GM18507 (cell line): ENCODE measurements at places on chromosomes 1 and 21.

GRCh38 chr1:35470977-35471613, 86.1 kb downstream of the KIAA0319L start:
- DNase-seq, result no peak

GRCh38 chr1:2962061-2962460, 59.2 kb upstream of the ACTRT2 start:
- DNase-seq, result no peak

GRCh38 chr1:119341372-119341947, 27.1 kb upstream of the HAO2 start:
- DNase-seq, result no peak

GRCh38 chr1:26031611-26032220, 10.1 kb downstream of the EXTL1 start:
- DNase-seq, result no peak

DNA sequence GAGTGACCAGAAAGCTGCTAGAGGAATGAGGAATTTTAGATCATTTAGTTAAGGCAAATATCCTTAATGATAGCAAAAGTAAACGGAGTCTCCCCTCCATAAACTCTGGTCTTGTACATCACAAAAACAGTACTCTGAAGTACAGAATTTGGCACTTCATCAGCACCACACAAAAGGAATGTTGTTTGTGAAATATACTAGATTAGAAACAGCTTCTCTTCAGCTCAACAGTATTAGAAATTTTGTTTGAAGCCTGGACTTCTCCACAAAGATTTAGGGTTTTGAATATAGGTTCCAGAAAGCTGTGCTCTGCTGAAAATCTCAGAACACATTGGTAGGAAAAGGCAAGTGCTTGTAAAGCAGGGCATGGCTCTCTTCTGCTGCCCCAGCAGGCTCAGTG, 135.1 kb upstream of the PTGFR start:
- no peak for DNase-seq

- no peak for DNase-seq
Observed at GRCh38 chr1:212973426-212973825, 23.1 kb downstream of the VASH2 start.

DNA sequence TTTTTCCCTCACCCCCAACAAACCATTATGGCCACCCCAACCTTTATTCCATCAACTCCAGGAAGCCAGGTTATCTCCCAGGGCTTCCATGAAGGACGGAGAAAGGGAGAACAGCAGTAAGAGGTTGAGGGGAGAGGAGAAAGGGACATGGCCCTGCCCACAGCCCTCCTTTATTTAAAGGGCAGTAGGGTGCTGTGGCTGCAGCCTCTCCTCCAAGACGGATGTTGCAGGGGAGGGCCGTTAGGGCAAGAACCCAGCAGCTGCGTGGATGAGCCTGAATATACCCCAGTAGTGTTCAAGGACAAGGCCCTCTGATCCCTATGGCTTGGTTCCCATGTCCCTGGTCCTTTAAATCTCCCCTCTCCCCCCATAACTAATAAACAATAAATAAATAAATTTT, 5.9 kb downstream of the RXFP4 start:
- DNase-seq, result no peak

DNA sequence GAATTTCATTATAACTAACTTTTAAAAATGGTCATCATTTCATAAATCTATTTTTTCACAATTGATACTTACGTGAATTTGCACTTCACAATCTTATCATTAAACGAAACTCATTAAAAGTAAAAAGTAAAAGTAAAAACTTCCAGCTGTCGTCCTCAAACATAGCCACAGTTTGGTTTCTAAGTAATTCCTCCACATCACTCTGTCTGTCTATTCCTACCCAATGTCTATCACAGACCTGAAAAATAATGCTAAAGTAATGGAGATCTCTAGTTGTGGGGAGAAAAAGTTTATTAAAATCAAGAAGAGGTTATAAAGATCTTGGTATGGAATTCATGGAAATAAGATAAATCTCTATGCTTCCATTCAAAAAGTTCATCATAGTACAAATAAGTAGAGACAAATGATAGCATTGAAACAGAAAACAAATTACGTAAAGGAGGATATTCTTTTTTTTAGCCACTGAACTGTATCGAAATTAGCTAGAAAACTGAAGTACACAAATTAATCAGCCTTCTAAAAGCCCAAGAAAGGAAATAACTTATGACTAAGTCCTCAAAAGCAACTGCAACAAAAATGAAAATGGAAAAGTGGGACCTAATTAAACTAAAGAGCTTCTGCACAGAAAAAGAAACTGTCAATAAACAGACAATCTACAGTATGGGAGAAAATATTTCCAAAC, 148.6 kb downstream of the TIAM1 start:
- no peak for DNase-seq

GRCh38 chr1:156400191-156400935, 31.4 kb downstream of the RHBG start:
- DNase-seq, result no peak

DNA sequence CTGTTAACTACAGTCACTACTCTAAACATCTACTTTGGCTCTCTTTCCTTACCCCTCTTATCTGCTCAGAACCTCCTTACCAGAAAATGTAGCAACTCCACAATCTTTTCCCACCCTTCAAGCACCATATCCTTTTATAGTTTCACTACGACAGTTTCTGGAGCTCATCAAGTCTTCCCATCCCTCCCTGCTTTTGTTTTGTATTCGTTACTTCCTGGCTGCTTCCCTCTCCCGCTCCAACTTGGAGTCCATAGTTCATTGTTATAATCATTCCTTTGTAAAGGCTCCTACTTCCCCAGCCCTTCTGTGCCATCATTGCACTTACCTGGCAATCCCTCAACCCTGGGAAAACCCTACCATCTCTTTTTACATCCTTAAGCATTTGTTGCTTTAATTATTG, 18.0 kb downstream of the MPZL1 start:
- DNase-seq, result no peak

GRCh38 chr21:42162831-42163510, 56.0 kb upstream of the ABCG1 start:
- no peak for DNase-seq

- DNase-seq, result no peak
Observed at GRCh38 chr1:58592522-58593134, 15.6 kb upstream of the TACSTD2 start.

GRCh38 chr1:218156595-218156994, 128.5 kb upstream of the RRP15 start:
- no peak for DNase-seq

DNA sequence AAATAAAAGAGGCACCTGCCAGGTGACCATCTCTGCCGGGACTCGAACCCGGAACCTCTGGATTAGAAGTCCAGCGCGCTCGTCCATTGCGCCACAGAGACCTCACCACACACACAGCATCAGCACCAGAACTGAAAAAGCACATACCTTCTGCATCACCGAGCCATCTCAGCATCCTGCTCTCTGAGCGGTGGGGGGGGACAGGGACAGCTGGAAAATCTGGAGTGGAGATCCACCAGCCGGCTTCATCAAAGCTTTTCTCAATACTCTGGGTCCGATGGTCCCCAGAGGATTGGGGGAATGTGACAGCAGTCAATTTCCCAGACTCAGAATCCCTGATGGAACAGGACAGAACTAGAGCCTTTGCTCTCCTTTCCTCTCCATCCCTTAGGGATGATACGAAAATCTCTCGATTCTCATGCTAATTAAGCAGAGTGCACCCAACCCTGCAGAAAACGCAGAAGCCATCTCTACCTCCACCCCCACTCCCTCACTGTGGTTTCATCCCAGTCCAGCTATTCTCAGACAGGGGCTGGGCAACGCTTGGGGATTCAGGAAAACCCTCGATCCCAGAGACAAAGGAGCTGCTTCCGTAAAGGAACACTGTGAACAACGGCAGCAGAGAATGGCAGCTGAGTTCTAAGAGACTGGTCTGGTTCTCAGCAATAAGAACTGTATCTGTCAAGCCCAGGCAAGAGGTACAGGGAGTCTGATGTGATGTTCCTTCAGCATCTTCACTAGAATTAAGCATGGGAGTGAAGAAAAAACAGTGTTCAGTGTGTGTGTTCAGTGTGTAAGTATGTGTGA, 29.6 kb upstream of the CADM3 start:
- DNase-seq, result no peak

- no peak for DNase-seq
Observed at GRCh38 chr21:42404539-42404938, 837 bp downstream of the UBASH3A start.

DNA sequence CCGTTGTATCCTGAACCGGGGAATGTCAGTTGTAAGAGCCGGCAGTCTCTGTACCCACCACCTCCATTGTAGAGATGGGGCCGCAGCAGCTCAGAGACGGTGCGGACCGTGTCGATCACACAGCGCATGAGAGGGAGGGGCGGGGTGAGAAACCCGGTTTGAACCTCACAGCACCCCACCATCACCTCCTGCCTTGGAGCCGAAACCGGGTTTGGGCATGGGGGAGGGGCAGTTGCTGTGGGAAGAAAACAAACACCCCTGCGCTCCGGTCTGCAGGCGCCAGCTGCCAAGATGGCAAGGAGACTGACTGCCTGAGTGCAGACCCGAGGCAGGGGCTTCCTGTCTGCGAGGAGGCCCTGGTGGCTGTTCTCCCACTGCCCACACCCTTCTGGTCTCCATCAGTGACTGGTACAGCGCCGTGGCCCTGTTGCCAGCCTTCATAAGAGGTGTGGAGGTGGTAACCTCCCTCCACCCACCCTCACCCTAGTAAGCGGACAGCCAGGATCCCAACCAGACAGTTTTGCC, 69.2 kb upstream of the SSBP3 start:
- no peak for DNase-seq

DNA sequence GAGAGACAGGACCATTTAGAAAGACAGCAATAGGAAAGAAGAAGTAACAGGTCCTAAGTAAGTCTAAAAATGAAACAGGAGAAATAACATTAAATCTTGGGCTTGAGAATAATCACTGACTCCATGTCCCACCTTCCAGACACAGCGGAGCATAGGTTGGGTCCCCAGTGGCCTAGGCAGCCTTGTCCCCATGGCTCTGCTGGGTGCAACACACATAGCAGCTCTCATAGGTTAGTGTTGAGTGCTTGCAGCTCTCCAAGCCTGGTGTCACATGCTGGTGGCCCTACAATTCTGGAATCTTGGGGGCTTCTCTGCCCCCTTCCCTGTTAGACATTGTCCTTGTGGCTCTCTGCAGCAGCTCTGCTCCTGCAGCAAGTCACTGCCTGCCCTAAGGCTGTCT, 952.8 kb upstream of the ADGRL2 start:
- no peak for DNase-seq

GRCh38 chr1:173161510-173162221, 45.5 kb downstream of the TNFSF4 start:
- no peak for DNase-seq

DNA sequence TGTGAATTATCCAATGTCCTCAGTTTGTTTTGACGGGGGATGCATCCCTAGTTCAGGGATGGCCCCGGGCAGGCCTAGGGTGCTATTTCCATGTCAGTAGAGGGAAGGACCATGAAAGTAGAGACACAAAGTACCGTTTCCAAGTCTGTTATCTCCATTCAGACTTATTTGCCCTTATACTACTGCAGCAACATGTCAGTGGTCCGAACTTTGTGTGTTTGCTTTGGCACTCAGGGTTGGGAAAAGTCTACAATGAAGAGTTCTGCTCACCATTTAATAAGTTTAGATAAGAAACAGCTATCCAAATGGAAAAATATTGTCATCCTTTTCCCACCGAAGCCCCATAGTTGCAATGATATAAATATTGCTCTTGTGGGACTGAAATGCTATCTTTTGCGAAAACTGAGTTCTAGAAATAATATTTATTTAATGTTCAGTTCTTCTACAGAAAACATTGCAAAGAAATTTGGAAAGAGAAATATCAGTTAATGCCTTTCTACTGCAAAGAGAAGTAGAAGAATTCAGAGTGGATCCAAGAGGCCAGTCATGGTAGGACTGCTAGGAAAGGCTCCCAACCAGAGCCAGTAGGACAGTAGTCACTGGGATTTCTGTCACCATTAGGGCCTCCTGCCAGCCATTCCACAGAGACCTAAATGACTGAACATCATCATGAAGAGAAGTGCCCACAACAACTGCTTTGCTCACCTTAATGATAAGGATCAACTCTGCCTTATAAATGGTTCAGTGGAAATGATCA, 11.5 kb upstream of the AGT start:
- DNase-seq, result no peak

DNA sequence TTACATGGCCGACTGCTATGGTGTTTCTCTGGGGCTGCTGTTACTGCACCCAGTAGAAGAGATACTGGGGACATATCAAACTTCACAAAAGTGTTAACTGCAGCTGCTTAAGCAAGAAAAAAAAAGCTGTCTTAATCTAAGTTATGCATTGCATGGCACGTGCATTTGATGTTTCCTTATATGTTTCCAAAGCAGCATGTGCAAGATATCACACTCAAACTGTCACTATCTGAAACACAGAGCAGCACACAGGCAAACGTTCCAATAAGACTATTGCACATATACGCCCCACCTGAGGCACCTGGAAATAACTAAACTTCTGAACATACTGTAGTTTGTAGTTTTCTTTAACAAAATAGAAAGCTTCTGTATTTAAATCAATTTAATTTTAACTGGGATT, 671.4 kb upstream of the ADGRL2 start:
- no peak for DNase-seq

- no peak for DNase-seq
Observed at GRCh38 chr1:204081791-204082513, 9.0 kb downstream of the SOX13 start.

GRCh38 chr1:31010086-31010989, 55.2 kb downstream of the PUM1 start:
- DNase-seq, result no peak

GRCh38 chr1:67644566-67644965, 40.4 kb upstream of the GADD45A start:
- DNase-seq, result no peak

- no peak for DNase-seq
Observed at GRCh38 chr1:107105914-107106313, 34.9 kb upstream of the NTNG1 start.

DNA sequence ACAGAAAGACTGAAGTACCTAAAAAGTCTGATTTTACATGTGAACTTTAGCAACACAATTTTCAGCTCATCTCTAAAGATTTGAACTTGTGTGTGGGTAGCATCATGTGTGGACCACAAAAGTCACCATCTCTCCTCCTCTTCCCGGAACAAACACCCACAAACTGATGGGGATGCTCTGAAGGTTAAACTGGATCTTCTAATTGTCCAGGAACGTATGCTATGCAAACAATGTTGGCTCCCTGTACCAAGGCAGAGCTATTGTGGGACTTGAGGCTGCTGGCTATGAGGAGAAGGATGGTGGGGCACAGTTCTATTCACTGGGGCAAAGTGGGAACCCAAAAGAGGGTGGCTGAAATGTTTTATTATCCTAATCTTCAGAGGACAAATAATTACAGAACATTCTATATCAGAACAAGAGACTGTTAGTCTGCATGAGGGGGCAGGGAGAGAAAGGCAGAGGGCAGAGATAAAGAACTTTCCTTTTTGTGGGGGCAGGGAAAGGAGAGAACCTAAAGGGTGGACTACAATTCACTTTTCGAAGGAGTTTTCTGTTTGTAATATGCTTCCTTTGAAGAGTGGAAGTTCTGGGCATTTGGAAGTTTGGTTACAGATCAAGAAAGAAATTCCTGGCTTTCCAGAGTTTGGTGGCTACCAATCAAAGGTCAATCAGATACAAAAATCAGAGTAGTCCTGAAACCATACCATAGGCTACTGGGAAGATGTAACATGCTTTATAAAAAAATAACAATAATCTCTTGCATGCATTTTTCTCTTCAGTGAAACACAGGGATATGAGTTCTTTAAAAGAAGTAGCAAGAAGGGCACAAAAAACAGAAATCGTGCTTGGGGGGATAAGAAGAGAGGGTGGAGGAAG, 62.9 kb downstream of the GADD45A start:
- no peak for DNase-seq
